Naive B cell (primary cell): ENCODE measurements at places on chromosomes 12 and 14.

DNA sequence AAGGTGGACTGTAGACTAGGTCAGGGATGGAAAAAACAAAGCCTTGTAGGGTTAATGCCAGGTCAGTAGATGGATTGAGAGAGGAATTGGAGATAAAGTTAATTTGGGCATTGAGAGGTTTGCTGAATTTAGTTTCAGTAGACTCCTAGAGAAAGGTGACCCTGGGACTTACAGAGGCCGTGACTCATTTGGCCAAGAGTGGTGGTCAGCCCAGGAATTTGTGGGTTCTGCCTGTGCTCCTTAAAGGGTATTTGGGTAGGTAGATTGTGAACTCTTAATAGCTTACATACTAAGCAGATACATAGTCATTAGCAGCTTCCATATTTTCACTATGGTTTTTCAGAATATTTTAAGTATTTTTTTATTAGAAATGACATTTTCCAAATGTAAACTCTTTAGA lies 21.8 kb downstream of the PLEKHA5 start:
- DNase-seq = no peak
- H3K27ac ChIP-seq = no peak overlapping the region
- no peaks in the 10 kb centered on the region for H3K4me1 ChIP-seq
- no peak overlapping the region for H3K4me3 ChIP-seq

GRCh38 chr12:13074396-13075117 lies 28.9 kb downstream of the GSG1 start:
- H3K4me3 ChIP-seq = no peak overlapping the region
- H3K27me3 ChIP-seq = no peaks in the 10 kb centered on the region
- H3K4me1 ChIP-seq = no peaks in the 10 kb centered on the region
- peaks cover 27% of the 10 kb centered on the region for H3K36me3 ChIP-seq
- no peak overlapping the region for H3K27ac ChIP-seq
- DNase-seq = no peak

- no peak for DNase-seq
- no peak overlapping the region for H3K27ac ChIP-seq
- H3K36me3 ChIP-seq = no peaks in the 10 kb centered on the region
- H3K4me3 ChIP-seq = no peak overlapping the region
- H3K4me1 ChIP-seq = no peaks in the 10 kb centered on the region
Observed at GRCh38 chr12:70982991-70983390, 62.5 kb upstream of the PTPRR start.

DNA sequence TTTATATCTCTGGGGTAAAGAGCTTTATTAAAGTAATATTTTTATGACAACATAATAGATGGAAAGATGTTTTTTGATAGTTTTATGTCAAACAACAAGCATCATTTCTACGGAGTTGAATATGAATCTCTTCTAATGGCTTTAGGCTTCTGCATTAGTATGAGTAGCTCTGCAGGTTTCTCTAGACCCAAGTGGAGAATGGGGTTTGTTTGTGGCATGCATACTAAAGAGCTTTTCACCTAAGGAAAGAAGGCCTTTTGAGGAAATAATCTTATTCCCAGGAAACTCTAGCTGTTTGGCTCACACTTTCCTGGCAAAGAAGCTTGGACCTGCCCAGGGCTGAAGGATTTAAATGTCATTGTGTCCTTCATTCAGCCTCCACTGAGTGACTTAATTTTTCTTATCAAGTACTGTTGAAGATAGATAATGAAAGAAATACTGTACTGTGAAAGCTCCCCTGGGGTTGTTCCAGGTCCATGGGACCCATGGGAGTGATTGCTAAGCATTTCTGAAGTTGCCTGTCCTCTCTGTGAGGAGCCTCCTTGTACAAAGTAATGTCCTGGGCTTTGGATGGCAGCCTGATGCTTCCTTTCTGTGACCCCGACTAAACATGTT lies 469.3 kb downstream of the LRIG3 start:
- DNase-seq = no peak
- no peak overlapping the region for H3K27ac ChIP-seq
- H3K36me3 ChIP-seq = no peaks in the 10 kb centered on the region

DNA sequence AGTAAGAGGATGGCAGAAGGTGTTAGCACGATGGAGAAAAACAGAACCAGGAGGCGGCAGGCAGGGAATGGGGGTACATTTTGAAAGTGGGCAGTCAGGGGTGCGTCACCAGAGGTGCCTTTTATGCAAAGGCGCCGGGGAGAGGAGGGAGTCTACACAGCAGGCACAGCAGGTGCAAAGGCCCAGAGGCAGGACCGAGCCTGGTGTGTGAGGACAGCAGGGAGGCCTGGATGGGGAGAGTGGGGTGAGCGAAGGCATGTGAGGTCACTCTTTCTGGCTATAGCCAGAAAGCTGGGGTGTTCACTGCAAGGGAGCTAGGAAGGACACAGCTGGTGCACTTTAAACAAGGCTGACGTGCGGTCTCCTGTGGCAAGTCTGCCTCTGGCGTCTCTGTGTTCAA lies 65.0 kb downstream of the NCOR2 start:
- H3K4me1 ChIP-seq = peaks cover 77% of the 10 kb centered on the region
- no peak overlapping the region for H3K4me3 ChIP-seq
- no peak overlapping the region for H3K27ac ChIP-seq
- H3K36me3 ChIP-seq = no peaks in the 10 kb centered on the region
- H3K27me3 ChIP-seq = no peaks in the 10 kb centered on the region

GRCh38 chr12:101933866-101934514 lies 56.6 kb downstream of the DRAM1 start:
- DNase-seq = no peak
- H3K27ac ChIP-seq = peak overlapping the region; percentile 95
- peaks cover 6% of the 10 kb centered on the region for H3K36me3 ChIP-seq
- no peaks in the 10 kb centered on the region for H3K27me3 ChIP-seq
- peak overlapping the region; percentile 1 for H3K4me3 ChIP-seq

DNA sequence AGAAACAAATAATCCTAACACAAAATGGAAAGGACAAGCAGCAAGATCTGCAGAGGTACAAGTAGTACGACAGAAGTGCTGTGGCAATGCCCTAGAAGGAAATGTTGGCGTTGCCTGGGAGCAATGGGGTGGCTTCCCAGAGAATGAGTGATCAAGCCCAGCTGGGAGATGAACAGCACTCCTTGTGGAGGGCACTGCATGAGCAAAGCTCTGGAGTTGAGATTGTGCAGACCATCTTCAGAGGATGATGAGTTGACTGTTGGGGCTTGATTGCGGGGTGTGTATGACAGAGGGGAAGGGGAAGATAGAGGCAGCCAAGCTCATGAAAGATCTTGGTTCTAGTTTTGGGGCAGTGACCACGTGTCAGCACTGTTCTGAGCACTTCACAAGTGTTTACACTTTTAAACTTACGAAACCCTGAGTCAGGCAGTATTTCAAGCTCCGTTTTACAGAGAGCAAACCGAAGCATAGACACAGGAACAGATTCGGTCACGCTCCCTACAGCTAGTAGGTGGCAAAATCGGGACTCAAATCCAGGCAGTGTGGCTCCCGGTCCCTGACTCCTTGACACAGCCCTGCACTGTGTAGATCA lies 127.2 kb upstream of the LHX5 start:
- H3K27ac ChIP-seq = no peak overlapping the region
- no peak for DNase-seq
- H3K27me3 ChIP-seq = peaks cover 41% of the 10 kb centered on the region
- H3K4me3 ChIP-seq = no peak overlapping the region
- H3K4me1 ChIP-seq = no peaks in the 10 kb centered on the region
- no peaks in the 10 kb centered on the region for H3K36me3 ChIP-seq

- H3K4me1 ChIP-seq = no peaks in the 10 kb centered on the region
- DNase-seq = no peak
- no peak overlapping the region for H3K4me3 ChIP-seq
- H3K36me3 ChIP-seq = no peaks in the 10 kb centered on the region
Observed at GRCh38 chr12:99553461-99553860, 94.1 kb upstream of the GARIN6 start.

DNA sequence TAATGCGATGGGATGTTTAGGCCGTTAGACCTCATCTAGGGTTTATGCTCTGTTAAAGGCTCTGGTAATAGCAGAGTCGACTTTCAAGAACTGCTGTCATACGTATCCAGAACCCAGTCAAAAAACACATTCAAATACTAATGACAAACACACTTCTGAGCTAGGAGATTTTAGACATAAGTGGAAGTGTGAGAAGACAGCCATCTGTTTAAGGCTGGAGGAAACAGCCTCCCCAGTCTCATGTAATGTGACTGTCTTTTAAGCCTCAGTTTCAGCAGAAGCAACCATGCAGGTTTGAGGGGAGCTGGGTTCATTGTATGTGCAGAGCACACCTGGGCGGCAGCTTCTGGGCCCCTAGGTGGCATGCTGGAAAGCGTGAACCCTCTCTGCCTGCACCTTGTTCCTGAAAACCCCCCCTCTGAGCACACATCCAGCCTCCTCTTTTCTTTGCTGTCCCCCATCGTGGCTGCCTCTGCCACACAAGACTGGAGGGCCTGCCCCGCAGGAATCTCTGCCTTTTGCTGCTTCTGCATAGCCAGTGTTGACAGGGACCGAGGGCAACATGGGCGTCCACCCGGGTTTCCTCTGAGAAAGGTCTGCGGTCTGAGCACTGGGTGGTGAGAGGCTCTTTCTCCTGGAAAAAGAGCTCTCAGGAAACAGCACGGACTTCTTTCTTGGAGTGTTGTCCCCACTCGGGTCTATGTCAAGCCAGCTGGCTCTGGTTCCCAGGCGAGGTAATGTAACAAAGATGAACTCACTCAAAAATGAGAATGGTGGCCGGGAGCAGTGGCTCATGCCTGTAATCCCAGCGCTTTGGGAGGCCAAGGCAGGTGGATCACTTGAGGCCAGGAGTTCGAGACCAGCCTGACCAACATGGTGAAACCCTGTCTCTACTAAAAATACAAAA lies 11.6 kb downstream of the WNT5B start:
- H3K4me1 ChIP-seq = no peaks in the 10 kb centered on the region
- no peak overlapping the region for H3K4me3 ChIP-seq
- H3K36me3 ChIP-seq = no peaks in the 10 kb centered on the region

- H3K4me1 ChIP-seq = no peaks in the 10 kb centered on the region
- peaks cover 2% of the 10 kb centered on the region for H3K27me3 ChIP-seq
- no peak for DNase-seq
- no peaks in the 10 kb centered on the region for H3K36me3 ChIP-seq
- no peak overlapping the region for H3K27ac ChIP-seq
- H3K4me3 ChIP-seq = no peak overlapping the region
Observed at GRCh38 chr14:24839617-24840203, 205.7 kb upstream of the GZMB start.

DNA sequence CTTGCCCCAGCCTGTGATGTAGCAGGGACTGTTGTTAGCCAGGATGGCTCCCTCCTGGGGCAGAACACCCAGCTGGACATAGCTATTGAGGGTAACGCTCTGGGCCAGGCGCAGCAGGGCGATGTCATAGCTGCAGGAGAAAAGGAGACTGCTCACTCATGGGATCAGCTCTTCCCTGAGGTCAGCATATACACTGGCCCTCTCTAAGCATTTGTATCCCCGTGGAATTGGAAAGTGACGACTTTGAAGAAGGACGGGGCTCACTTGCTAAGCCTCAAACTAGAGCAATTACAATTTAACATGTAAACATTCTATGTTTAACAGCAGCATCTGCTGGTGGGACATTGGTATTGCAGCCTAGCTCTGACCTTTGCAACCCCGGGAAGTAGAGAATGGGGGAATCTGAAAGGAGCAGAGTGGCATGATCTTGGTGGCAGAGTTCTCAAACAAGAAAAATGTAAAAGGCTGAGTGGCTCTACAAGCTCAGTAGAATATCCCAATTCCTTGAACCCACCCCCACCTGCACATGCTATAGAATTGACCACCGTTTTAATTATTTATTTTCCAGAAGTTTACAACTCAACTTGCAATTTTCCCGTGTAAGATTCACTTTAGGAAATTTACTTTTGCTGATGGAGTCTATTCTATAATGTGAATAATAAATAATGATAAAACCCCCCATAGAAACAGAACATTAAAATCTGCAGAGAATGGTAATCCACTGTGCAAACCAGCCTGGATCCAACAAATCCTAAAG lies 5.0 kb downstream of the CELA1 start:
- no peaks in the 10 kb centered on the region for H3K36me3 ChIP-seq
- peaks cover 50% of the 10 kb centered on the region for H3K4me1 ChIP-seq
- H3K27ac ChIP-seq = peak overlapping the region; percentile 76
- H3K27me3 ChIP-seq = no peaks in the 10 kb centered on the region
- peak; percentile 70 for DNase-seq
- H3K4me3 ChIP-seq = no peak overlapping the region
